EL (cell line): ENCODE measurements at places on chromosomes 11 and 22.

DNA sequence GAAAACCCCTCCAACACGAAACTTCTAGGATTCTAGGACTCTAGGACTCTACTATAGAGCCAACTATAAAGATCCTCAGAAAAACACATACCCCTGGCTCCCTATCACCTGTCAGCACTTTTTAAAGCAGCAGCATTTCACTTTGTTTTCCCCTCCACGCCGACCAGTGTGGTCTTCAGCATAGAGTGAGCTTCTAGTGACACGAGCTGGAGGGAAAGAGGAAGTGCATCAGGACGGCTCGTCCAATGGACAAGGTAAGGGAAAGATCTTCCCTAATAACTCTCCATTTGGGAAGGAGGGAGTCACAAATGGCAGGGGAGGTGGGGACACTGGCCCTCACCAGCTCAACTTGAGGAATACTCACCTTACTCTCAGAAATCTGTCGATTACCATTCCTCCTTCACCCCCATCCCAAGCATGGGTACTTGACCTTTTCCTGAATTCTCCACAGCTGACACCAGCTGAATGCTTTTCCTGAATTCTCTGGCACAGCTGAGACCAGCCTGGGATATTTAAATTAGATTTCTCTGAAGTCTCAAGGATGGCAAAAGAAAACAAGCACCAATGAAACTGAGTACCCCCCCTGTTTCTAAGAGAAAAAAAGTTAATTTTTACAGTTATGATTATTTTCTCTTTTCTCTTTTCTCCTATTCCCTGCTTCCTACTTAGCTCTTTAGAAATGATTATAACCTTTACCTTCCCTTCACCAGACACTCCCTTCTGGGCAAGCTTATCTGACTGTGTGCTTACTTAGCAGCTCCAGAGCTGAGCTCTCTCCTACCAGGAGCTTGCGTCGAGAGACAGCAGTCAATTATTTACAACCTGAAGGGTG, 33.3 kb upstream of the NNMT start:
- DNase-seq = peak; percentile 44

GRCh38 chr11:19895776-19896175, 183.1 kb downstream of the NAV2 start:
- DNase-seq = no peak

DNA sequence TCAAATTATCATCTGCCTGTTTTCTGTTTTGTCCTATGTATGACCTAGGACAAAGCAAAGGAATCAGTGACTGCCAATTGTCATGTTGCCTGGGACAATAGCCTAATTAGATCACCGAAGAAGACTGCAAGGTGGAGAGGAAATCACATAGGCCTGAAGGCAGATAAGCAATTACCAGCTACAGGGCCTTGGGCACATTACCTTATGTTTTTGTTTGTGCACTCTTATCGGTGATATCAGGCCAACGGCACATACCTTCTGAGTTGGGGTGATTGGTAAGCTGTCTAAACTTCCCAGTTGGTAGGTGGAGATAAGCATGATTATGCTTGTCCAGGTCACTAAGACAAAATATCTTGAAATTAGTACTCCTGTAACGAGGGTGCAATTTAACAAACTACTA, 58.1 kb upstream of the FAM181B start:
- no peak for DNase-seq

- DNase-seq = peak; percentile 63
Observed at GRCh38 chr11:13772223-13773046, 104.0 kb downstream of the FAR1 start.

DNA sequence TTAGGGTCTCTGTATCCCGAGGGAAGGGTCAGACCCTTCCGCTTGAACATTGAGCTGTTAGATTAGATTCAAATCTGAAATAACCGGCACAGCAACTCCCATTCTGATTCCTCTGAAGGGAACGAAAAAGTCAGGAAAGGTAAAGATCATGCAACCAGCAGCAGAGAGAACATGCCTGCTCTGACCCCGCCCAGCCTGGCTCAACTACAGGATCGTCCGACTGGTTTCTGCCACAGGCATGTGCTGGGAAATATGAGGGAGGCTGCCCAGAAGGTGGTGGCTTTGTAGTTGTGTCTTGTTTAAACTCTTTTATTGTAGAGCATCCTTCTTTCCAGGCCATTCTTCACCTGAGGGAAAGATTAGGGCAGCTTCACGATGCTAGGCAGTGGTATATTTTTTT, 5.0 kb upstream of the MTNR1B start:
- no peak for DNase-seq

GRCh38 chr11:45379162-45379863, 93.2 kb upstream of the SYT13 start:
- no peak for DNase-seq

GRCh38 chr11:44565953-44566949, 788 bp downstream of the CD82 start:
- no peak for DNase-seq
